Type B pancreatic cell (in vitro differentiated cells): ENCODE measurements at places on chromosomes 7 and 10. TPM values are rescaled to one million over a fixed set of nuclear protein-coding genes. Genes with fewer than 3 reads are reported as not detected.

The CNPY1 gene
- not detected in 2 replicates for total RNA-seq

The PTN gene
- total RNA-seq = 16.2 and 271 TPM in 2 replicates

The SUN3 gene
- not detected in 2 replicates for total RNA-seq

The CALML5 gene
- not detected in 2 replicates for total RNA-seq

The CC2D2B gene
- total RNA-seq = 0.24 and 0.34 TPM in 2 replicates

The CCDC136 gene
- total RNA-seq = 4.2 and 44.2 TPM in 2 replicates

The STEAP4 gene
- 1.2 and 1.6 TPM in 2 replicates for total RNA-seq

The SLC39A12 gene
- not detected in 2 replicates for total RNA-seq

The CALCR gene
- 0.10 and 0.12 TPM in 2 replicates for total RNA-seq

The CFAP43 gene
- 1.6 and 7.6 TPM in 2 replicates for total RNA-seq

The GBF1 gene
- total RNA-seq = 48.7 and 61.9 TPM in 2 replicates

The FKBP6 gene
- total RNA-seq = not detected in 2 replicates

The MEST gene
- 489 and 572 TPM in 2 replicates for total RNA-seq

The ANXA8 gene
- 0.94 and 2.0 TPM in 2 replicates for total RNA-seq

The BTBD16 gene
- total RNA-seq = 0.29 and 0.46 TPM in 2 replicates

The ACBD5 gene
- 21.1 and 24.3 TPM in 2 replicates for total RNA-seq

The TBX20 gene
- 0.46 and 0.48 TPM in 2 replicates for total RNA-seq

The HOXA3 gene
- total RNA-seq = 40.5 and 92.8 TPM in 2 replicates

The SVOPL gene
- total RNA-seq = 0.81 TPM in 1 of 2 replicates, not detected in the other

The WNT16 gene
- 0.64 and 1.1 TPM in 2 replicates for total RNA-seq

The PRKAR2B gene
- total RNA-seq = 6.3 and 7.2 TPM in 2 replicates

The PRPS1L1 gene
- total RNA-seq = not detected in 2 replicates

The KAT6B gene
- total RNA-seq = 21.5 and 48.3 TPM in 2 replicates

The SRRM3 gene
- total RNA-seq = 4.0 and 8.4 TPM in 2 replicates

The ZNF487 gene
- total RNA-seq = 3.5 and 6.4 TPM in 2 replicates

The TUBAL3 gene
- 0.19 and 0.40 TPM in 2 replicates for total RNA-seq

The GJD4 gene
- 0.17 TPM in 1 of 2 replicates, not detected in the other for total RNA-seq

The SAP25 gene
- total RNA-seq = 3.1 and 5.6 TPM in 2 replicates

The SEMA3D gene
- total RNA-seq = 52.9 and 87.6 TPM in 2 replicates

The RINT1 gene
- total RNA-seq = 21.1 and 24.4 TPM in 2 replicates

The EBF3 gene
- total RNA-seq = 0.81 and 26.1 TPM in 2 replicates

The SPDYE2B gene
- not detected in 2 replicates for total RNA-seq

The HOXA6 gene
- 4.2 and 10.9 TPM in 2 replicates for total RNA-seq

The PRKCQ gene
- 1.6 and 2.0 TPM in 2 replicates for total RNA-seq

The FAM25A gene
- total RNA-seq = not detected in 2 replicates

The UBTD1 gene
- 11.6 and 16.1 TPM in 2 replicates for total RNA-seq

The NEUROD6 gene
- total RNA-seq = not detected in 2 replicates

The TRIM74 gene
- 1.8 TPM in 1 of 2 replicates, not detected in the other for total RNA-seq

The KLF14 gene
- total RNA-seq = 0.55 and 0.94 TPM in 2 replicates

The BNIP3 gene
- total RNA-seq = 24.2 and 30.2 TPM in 2 replicates

The NRG3 gene
- total RNA-seq = 1.0 and 6.1 TPM in 2 replicates

The ZNF804B gene
- 0.07 TPM in 1 of 2 replicates, not detected in the other for total RNA-seq

The ANXA8L1 gene
- 0.97 and 3.9 TPM in 2 replicates for total RNA-seq

The CLIP2 gene
- total RNA-seq = 45.0 and 48.9 TPM in 2 replicates
